Calu3 (cell line): ENCODE measurements at places on chromosomes 7 and 10. TPM values are rescaled to one million over a fixed set of nuclear protein-coding genes. Genes with fewer than 3 reads are reported as not detected.

The PBLD gene
- total RNA-seq = 8.9 TPM in 2 replicates

The VGF gene
- total RNA-seq = 0.14 and 0.81 TPM in 2 replicates

The PDZD7 gene
- total RNA-seq = 1.2 and 1.3 TPM in 2 replicates

The C7orf57 gene
- total RNA-seq = 0.24 and 0.33 TPM in 2 replicates

The NAPEPLD gene
- total RNA-seq = 25.9 and 28.6 TPM in 2 replicates

The ZNF22 gene
- total RNA-seq = 10.8 and 11.9 TPM in 2 replicates

The SSC4D gene
- total RNA-seq = 0.51 TPM in 1 of 2 replicates, not detected in the other

The WASL gene
- 33.2 and 37.5 TPM in 2 replicates for total RNA-seq

The PHF14 gene
- total RNA-seq = 37.7 and 40.2 TPM in 2 replicates

The CDK14 gene
- total RNA-seq = 29.4 and 31.4 TPM in 2 replicates

The MYOZ1 gene
- not detected in 2 replicates for total RNA-seq

The OIT3 gene
- total RNA-seq = 1.4 and 1.9 TPM in 2 replicates

The ZNF425 gene
- 1.0 and 1.5 TPM in 2 replicates for total RNA-seq

The FAM131B gene
- 0.19 and 1.2 TPM in 2 replicates for total RNA-seq

The CAMK2B gene
- 0.12 TPM in 1 of 2 replicates, not detected in the other for total RNA-seq
